ENCODE measurements at places on chromosomes 5 and 9.

DNA sequence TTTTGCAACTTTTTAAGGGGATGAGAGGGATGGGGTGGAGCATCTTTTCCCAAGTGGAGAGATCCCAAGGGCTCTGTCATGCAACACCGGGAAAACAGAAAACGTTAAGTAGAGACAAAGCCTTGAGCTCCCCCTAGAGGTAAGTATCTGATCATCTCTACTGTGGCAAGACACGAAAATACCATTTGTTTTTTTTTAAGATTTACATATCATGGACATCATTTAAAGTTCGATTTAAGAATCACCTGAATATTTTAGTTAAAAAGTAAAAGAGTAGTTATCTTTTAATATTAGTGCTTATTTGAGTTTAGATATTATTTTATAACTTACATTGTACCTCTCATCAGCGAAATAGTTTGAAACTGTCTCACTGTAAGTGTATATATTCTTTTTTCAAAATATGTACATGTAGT lies 200.4 kb downstream of the LRRC70 start:
- DNase-seq = no peak

GRCh38 chr5:147177125-147177840 lies 57.5 kb upstream of the STK32A start:
- DNase-seq = no peak

DNA sequence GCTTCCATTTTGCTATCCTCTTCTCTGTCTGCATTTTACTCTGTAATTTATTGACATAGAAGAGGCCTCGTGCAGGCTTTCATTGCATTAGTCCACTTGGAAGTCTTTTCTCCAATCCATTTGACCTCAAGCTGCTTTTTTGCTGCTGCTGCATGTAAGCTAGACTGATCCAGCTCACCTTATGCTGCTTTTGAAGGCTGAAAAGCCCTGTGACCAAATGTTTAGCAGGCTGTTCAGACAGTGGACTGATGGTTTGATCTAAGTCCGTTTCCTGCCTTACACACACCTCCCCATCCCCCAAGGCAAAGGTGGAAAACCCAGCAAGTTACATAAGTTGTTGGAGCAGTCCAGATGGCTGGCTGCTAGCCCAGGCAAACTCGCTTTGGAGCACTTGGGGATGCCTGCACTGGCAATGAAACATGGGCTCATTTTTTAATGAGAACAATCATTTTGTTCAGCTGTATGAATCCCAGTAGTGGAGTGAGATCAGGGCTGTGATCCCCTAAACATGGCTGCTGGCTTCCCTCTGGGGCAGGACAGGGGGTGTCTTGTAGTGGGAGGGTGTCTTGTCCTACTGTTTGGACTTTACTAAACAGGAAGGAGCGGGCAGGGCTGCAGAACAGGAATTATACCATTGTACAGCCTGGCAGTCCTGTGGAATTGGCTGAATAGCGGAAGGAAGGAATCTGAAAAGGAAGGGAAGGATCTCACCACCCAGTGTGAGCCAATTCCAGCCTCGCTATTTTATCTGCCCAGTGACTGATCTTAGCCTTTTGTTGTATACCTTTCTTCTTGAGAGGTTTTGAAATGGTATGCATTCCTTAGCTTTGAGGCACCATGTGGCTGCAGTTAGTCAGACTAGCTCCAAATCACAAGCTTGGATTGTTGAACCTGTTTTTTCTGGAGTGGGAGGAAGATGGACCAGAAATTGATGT lies 212.0 kb downstream of the ARHGAP26 start:
- no peak for DNase-seq

- DNase-seq = no peak
These were observed 151.6 kb upstream of the MEF2C start for GRCh38 chr5:89034588-89034987.

DNA sequence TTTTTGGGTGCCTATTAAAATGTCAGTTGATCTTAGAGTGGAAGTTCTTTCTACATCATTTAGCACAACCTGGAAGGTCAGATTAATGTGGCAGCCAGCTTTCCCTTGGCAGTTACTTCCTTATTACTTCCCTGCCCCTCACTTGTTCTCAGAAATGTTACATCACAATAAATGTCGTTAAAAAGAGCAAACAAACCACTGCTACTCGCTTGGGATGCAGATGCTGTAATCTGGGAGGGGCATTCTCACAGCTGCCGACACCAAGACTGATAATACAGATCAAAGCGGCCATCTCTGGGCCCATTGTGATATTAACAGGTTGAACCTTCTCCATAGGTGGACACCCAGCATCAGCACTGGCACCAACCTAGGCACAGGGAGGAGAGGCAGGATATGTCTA lies 29.3 kb downstream of the PLAC8L1 start:
- no peak for DNase-seq

DNA sequence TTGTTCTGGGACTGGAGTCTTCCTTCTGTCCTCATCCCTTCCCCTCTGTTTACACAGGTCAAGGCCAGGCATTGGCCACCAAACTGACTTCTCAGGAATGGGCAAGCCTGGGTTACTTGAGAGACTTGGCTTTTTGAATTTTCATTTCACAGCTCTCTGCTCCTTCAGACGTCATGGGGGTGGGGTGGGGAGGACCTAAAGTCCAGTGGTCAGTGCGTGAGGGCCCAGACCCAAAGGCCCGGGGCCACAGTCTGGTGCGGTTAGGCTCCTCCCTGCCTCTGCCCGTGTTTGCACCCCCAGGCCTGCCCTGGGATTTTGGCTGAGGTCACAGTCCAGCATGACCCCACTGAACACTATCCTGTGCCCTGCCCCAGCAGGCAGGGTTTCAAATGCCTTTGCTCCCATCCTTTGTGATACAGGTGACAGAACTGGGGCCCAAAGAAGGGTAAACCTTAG lies 4.1 kb upstream of the CXXC5 start:
- no peak for DNase-seq

GRCh38 chr9:136059851-136060670 lies 35.0 kb downstream of the NACC2 start:
- no peak for DNase-seq

DNA sequence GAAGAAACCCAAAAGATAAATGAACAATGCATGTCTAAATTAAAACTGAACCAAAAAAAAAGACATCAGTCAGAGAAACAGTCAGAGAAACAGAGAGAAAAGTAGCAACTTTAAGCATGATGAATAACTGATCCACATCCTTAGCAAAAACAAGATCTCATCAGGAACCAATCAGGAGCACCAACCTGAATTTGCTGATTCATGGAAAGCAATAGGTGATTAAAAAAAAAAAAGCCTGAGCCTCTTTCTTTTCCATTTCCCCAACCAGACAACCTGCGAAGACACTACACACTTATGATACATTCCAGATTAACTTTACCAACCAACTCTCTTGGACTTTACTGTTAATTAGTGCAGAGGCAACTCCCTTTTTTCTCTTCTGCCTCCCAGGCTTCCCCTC lies 112.7 kb upstream of the TAS2R1 start:
- DNase-seq = no peak

- DNase-seq = no peak
These were observed 37.0 kb downstream of the SYK start for GRCh38 chr9:90838581-90839154.

- DNase-seq = no peak
These were observed 118.3 kb downstream of the SLC1A3 start for GRCh38 chr5:36724467-36725332.

DNA sequence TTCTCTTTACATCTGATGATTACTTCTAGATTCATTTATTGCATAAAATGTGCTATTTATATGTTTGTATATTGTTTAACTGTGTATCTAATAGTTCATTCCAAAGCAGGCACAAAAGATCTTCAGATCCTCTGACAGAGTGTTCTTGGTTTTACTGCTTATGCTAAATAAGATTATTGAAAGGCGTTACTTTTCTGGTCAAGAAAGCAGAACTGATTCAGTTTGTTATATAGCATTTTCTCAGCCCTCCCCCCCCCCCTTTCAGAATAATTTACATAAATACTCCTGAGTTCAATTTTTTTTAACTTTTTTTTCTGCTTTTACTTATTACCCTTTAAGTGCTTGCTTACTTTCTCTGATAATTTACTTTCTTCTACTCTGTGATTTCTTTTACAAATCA lies 15.4 kb downstream of the CDC42SE2 start:
- DNase-seq = no peak

GRCh38 chr9:125504616-125505015 lies 202.4 kb downstream of the MAPKAP1 start:
- DNase-seq = no peak

DNA sequence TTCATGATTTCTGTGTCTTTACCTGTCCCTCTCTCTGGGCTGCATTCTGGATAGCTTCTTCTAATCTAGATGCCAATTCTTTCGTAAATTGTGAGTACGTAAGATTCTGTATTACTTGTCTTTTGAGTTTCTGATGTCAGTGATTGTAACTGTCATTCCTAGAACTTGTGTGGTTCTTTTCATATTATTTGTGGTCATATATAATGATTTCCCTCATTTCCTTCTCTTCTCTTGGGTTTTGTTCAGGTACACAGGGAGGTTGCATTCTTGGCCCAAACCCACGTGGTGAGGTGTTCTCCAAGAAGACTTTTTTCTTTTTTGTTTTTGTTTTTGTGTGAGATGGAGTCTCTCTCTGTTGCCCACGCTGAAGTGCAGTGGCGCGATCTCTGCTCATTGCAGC lies 13.8 kb downstream of the UGCG start:
- no peak for DNase-seq

DNA sequence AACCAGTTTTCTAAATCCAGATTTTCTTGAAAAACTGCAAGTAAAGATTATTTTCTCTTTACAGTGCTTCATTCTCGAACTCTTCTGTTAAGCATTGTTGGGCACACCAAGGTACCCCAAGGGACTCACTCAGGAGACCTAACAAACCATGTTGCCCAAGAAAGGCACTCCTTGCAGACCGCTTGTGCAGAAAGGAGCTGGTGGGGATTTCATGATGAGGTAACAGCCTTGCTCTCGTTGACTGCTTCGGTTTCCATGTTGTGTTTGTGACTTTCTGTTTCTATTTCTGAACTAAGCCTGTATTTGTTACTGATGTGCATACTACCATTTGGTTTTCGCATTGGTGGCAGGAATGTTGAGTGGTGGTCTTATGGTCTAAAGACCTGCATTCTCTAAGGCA lies 266.6 kb upstream of the DAP start:
- no peak for DNase-seq

- no peak for DNase-seq
These were observed 104.6 kb downstream of the CDK5RAP2 start for GRCh38 chr9:120475341-120475740.

- no peak for DNase-seq
These were observed 93.7 kb downstream of the C9orf152 start for GRCh38 chr9:110114086-110114858.

Data from activated T-cell treated with anti-CD3 and anti-CD28 coated beads for 4 hours (primary cell).